Hippocampal formation (tissue), 2 donors: ENCODE measurements at places on chromosomes 12 and 14.

DNA sequence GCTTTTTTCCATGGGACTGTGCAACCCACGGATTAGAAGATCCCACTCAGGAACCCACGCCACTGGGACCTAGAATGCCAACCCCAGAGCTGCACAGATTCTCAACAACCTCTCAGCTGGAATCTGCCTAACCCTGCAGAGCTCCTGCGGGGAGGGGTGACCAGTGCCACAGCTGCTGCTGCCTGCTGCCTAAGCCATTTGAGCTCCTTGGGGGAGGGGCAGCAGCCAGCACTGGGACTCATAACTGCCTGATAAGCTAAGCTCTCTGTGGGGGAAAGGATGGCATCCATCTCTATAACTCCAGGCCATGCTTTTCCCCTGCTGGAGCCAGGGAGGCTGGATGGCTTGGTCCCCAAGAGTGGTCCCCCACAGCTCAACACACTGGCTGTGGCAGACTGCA lies 182.8 kb downstream of the SLC5A8 start:
- DNase-seq = no peak

DNA sequence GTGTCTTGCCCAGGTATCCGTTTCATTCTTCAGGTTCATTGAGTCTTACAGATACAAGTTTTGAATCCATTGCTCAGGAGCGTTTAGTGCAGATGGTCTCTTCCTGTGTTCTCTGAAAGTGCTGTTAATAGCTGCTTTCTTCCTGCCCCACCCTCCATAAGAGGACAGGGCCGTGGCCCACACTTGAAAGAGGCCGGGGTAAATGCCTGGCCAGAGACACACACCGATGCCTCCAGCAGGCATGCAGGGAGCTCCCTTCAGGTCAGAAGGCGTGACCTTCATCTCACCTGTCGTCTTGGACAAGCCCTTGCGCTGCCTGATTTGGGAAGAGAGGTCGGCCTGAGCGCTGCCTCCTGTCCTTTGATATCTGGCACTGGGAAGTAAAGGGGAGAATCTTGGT lies 11.6 kb downstream of the PRKAB1 start:
- DNase-seq = no peak

DNA sequence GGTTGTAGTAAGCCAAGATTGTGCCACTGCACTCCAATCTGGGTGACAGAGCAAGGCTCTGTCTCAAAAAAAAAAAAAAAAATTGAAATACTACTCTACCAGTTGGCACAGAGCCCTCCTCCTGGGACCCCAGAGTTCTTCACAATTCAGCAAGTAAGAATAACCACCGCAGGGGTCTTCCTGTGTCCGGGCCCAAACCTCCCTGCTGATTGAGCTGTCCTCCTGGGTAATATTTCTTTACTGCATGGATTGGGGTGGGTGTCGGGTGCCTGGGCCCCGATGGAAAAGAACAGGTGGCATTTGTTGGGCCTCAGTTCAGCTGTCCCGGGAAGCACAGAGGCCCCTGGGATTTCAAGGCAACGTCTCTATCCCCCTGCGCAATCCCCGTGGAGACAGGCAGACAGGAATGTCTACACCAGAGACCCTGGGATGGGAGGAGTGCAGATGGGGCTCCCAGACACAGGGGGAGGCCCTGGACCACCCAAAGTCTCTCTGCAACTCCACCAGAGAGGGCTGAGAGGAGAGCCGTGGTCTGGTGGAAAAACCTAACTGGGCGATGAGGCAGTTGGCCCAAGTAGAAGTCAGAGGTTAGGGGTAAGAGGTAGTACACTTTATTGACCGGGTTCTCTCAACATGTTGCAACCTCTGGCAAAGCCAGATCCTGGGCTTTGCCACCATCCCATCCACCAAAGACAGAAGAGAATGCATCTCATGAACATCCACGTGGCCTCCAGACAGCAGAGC lies 32.7 kb upstream of the VPS37B start:
- no peak for DNase-seq

GRCh38 chr12:3935078-3935477 lies 61.9 kb upstream of the PARP11 start:
- no peak for DNase-seq

GRCh38 chr12:52175371-52176350 lies 16.2 kb downstream of the KRT80 start:
- DNase-seq = no peak

DNA sequence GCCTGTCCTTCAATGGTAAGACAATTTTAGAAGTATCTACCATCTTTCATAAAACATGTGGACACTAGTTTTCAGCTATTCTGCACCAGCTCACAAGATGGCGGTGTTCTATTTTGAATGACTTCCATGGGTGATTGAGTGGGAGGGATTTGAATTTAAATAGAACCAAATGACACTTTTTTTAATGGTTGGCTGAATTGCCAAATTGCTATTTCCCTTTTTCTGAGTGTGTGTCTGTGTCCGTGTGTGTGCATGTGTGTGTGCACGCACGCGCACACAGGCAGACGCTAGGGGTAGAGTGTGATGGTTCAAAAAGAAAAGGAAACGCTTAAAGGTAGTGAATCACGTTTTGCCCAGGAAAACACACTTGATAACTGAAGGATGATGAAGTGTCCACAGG lies 362.6 kb downstream of the DAD1 start:
- no peak for DNase-seq

- DNase-seq = no peak
Measured at GRCh38 chr12:105462831-105463230, 132.3 kb downstream of the C12orf75 start.

- DNase-seq = no peak
Measured at GRCh38 chr14:54792288-54792687, 110.3 kb downstream of the GCH1 start.

DNA sequence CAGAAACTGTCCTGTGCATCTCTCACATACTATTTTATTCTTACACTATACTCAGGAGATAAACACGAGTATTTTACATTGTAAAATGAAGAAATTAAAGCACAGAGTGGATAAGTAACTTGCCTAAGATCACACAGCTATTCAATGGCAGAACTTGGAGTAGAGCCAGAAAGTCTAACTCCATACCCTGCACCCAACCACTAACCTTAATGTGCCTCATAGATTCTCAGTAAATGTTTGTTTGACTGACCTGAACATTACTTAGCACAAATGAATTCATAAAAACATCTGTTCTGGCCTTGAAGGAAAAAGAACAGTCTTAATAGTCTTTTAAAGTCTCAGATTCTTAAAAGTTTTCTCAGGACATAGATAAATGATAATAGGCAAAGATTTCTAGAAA lies 83.5 kb upstream of the OVCH1 start:
- no peak for DNase-seq

- DNase-seq = no peak
Measured at GRCh38 chr14:105153331-105153731, 15.2 kb downstream of the JAG2 start.

- DNase-seq = no peak
Measured at GRCh38 chr12:132467511-132467910, 22.4 kb upstream of the FBRSL1 start.

- DNase-seq = no peak
Measured at GRCh38 chr12:95674631-95675030, 115.9 kb downstream of the NTN4 start.
